Stimulated activated CD4-positive, alpha-beta T cell treated with anti-CD3 and anti-CD28 coated beads, Interleukin-1b, Interleukin-23, amount 100 ng/mL, for 1 hour (primary cell): ENCODE measurements at places on chromosomes 3 and 15.

- no peak for DNase-seq
Measured at GRCh38 chr3:196740481-196741248, 1.0 kb downstream of the PAK2 start.

- DNase-seq: peak; percentile 21
Measured at GRCh38 chr3:72487078-72487765, 361.0 kb downstream of the SHQ1 start.

- no peak for DNase-seq
Measured at GRCh38 chr3:99645277-99646106, 7.1 kb downstream of the COL8A1 start.

DNA sequence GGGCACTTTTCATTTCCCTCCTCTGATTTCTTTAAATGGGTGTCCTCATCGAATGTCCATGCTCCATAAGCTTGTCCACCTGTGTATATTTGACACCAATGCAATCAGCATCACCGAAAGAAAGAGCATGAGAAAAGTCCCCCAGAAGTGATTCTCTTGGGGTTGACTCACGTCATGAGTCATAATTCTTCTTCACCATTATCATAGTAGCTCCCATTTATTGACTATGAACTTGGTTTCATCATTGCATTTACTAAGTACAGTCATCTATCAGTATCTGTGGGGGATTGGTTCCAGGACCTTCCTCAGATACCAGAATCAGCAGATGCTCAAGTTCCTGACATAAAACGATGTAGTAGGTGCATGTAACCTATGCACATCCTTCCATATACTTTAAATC, 372.5 kb upstream of the CFAP20DC start:
- DNase-seq: no peak

DNA sequence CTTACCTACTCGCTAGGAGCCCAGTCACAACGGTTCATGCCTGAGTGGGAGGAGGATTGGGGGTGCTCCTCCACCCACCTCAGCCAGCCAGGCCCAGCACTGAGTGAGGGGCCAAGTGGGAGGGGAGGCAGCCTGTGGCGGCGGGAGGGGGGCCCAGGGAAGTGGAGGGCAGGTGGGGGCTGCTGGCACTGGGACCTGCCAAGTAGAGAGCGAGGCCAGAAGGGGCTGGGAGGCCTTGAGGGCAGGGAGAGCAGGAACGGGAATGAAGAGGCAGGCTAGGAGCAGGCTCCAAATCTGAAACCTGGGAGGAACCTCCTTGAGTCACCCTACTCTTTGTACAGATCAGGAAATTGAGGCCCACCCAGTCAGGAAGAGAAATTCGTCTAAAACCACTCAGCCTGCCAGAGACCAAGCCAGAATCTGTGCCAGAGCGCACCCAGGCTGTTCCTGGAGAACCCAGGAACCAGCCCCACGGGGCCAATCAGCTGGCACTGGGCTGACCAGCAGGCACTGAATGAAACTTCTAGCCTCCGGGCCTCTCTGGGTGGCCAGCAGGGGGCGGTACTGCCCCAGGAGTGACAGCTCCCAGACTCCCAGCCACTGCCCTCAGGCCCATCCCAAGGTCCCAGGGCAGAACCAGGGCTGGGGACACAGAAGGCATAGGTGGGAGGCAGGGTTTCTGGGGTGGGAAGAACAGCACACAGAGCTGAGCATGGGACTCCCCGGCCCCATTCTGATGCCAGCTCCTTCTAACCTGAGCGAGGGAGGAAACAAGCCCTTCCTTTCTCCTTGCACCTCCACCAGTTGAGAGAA, 14.8 kb upstream of the CYP11A1 start:
- DNase-seq: peak; percentile 40

DNA sequence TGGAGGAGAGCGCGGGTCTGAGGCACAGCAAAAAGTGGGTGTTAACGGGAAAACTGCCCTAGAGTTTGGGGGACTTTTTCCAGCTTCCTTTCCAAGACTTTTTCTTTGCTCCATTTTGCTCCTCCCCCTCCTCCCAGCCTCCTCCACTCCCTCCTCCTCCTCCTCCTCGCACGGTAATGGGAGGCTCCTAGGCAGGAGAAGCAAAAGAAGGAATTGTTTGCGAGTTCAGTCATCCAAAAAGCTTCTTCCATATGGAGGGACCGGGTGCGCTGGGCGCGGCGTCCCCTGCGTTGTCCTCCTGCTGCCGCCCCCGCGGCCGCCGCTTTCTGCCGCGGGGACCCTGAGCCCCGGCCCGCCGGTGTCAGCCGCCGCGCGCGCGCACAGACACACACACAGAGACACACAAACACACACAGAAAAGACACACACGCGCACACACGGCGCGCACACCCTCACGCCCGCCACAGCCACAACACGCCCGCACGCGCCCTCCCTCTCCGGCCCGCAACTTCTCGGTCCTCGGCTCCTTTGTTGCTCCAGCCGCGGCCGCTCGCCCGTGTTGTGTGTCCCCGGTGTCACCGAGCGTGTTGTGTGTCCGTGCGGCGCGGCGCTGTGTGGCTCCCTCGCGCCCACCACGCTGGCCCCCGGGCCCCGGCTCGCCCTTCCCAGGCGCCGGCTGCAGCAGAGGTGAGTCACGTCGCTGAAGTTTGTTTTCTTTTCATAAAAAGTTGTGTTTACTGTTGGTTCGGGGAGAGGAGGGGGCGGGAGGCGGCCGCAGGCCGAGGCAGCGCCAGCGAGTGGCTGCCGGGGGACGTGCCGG, at the start of gene BOC:
BOC (plus strand) TSS at position 228 of the 820 bp plus-strand sequence. CDS start 38,246 bp downstream, outside the sequence.
- DNase-seq: no peak

- DNase-seq: no peak
Measured at GRCh38 chr15:56744701-56745683, 11.7 kb upstream of the ZNF280D start.

DNA sequence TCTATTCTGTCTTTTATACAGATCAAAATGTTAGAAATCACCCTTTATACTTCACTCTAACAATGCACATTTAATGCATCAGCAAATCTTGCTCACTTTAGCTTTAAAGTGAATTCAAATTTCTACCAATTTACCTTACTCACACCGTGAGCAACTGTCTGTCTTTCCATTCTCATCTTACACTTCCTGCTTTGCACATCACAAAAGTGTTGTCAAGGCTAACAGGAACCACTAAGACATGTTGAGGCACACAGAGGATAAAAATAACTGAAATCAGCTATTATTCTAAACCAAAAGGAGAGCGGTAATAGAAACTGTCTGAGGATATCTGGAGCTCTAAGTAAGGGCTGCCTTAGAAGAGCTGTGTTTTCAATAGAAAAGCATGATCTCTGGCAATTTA, 519.9 kb downstream of the ZBBX start:
- DNase-seq: no peak

DNA sequence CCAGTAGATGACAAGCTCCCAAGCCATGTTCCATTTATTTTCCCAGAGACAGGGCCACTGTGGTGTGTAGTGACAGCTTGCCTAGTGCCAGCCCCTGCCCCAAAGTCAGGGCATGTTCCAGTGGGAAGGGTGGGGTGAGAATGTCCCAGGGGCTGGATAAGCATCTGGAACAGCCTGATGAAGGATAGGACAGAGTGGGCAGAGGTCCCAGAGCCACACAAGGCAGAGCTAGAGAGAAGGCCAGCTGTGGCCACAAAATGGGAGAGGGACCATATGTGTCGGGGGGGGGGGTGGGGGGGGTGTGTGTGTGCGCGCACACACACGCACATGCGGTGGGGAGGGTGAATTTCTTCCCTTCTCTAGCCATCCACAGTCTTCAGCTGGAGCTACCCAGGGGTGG, 27.0 kb upstream of the TSPAN3 start:
- no peak for DNase-seq

DNA sequence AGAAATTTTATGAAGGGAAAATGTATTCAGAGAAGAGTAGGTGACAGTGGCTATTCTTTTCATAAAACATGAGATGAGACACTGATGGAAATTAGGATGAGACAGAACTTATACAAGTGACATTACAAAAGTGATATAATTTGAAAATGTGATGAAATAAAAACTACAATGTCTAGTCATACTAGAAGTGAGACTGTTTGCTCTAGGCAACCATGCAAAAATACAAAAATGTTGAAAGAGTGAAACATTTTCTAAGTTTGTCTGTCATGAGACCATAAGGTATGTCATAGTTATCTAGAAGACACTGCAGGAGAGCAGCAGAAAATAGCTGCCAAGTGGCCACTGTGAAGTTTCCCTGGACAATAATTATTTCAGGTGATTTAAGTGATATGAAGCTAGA, 459.5 kb downstream of the DIPK2A start:
- no peak for DNase-seq

DNA sequence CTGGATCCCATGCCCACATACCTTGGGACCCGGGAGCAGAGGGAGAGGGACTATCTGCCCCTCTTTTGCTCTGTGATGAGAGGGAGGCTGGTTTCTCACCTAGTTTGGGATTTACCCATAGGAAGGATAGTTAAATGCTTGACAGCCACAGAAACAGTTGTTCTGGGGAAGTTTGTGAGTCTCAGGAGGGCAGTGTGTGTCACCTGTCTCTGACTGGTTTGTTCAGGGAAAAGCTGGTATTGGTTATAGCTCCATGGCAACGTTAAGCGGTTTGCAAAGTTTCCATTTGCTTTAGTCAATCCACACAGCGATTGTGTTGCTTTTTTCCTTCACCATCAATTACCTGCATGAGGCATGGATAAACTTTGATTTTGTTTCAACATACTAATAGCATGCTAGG, 3.7 kb upstream of the TMED3 start:
- no peak for DNase-seq

- DNase-seq: no peak
Measured at GRCh38 chr3:126356373-126357264, 589 bp downstream of the KLF15 start.

DNA sequence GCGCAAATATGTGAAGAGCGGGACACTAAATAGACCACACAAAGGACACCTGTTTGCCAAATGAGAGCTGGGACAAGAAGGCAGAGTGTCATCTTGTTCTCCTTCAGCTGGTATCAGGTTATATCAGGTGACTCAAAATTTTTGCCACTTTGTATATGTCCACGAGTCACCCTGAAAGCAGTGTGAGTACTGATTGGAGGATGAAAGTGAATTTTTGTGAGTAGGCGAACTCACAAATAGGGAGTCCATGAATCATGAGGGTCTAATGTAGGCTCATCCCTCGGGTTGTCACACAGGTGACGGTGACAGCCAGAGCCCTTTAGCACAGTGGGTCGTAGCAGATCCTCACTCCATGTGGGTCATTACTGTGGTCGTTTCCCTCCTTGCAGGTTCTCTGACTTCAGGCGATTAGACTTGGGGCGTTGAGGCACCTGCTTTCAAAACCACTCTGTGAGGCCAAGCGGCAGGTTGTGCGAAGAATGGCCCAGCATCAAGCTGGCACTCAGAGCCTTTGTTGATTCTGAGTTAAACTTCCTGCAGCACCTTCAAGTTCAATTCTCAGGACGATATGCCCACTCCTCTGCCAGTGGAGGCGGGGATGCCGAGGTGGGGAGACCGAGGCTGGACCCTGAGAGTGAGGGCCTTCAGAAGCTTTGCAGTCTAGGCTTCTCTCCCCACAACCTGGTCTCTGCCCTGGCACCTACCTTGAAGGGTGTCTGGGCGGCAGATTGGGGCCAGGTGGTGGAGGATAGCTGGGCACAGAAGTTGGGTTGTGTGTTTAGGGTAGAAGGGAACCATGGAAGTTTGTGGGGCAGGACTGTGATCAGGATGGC, 173.8 kb downstream of the SMAD6 start:
- DNase-seq: no peak

DNA sequence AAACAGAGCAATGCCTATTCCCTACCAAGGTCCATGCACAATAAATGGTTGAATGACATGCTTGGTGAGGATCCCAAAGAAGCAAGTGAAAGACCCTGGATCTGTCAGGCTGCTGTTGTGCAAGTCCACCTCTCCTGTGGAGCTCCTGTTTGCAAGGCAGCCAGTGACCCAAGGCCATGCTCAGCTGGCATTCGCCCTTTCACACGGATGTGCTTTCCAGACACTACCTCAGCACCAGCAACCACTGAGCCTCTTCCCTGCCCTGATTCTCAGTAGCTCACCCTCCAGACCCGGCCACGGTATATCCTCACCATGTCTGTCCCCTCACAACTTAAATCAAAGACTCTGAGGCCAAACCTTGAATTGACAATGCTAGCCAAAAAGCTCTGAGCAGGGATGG, 23.3 kb downstream of the WWTR1 start:
- no peak for DNase-seq

GRCh38 chr3:75171630-75172230, 492.4 kb upstream of the FRG2C start:
- no peak for DNase-seq

DNA sequence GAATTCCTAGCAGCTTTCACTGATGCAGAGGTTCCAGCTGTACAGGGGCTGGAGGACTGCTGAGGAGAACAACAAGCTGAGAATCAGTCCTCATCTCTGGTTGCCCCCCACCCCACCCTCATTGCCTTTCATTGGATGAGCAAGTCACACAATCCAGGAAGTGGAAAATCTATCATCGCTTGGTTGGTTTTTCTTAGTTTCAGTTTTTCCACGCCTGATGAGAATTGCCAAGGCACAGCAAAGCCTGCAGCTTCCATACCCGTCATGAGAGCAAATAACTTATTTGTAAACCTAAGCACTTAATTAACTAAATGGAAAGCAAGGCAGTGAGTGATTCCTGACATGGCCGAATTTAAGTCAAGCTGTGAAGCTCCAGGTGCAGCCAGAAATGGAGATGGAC, 21.4 kb upstream of the LIPC start:
- no peak for DNase-seq

- no peak for DNase-seq
Measured at GRCh38 chr15:81309647-81310450, 14.1 kb downstream of the STARD5 start.

DNA sequence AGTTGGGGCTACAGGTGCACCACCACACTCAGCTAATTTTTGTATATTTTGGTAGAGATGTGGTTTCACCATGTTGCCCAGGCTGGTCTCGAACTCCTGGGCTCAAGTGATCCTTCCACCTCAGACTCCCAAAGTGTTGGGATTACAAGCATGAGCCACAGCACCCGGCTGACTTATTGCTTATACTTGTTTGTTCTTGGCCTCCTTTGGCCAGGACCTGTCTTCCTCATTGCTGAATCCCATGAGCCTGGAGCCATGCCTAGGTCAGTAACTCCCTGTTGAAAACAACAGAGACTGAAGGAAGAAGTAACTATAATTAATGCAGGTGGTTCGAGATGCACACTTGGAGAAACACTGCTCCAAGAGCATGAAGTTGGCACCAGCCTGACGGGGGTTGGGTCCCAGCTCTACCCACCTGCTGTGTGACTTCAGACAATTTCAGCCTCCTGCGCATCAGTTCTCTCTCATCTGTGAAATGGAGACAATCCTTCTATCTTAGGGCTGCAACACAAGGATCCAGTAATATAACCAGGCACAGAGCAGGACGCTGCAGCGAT, 38.9 kb downstream of the CPN2 start:
- no peak for DNase-seq

DNA sequence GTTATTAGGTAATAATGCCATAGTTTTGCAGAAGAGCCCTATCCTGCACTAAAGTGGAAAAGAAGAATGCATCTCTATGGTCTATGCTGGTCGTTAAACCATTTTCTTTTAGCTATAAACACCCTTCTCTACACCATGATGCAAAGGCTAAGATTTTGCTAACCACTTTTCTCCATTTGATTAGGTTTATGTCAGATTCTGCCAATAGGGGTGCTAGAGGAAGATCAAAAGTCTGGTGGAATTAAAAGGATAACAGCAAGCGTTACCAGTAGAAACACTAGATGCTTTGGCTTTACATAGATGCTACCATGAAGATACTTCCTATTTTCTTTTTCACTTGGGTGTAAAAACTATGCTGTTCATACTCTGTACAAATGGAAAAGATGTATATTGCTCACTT, 669.8 kb upstream of the ARPP21 start:
- no peak for DNase-seq

- no peak for DNase-seq
Measured at GRCh38 chr15:62847900-62848489, 194.6 kb upstream of the TPM1 start.
